ENCODE measurements at places on chromosomes 7 and 10. TPM values are rescaled to one million over a fixed set of nuclear protein-coding genes. Genes with fewer than 3 reads are reported as not detected.

Gene ZNF736
- 9.0 TPM for total RNA-seq

Gene ANKRD7
- total RNA-seq, result not detected

Gene CLDN3
- total RNA-seq, result 0.95 TPM

Gene CUL2
- total RNA-seq, result 45.3 TPM

Gene LIPM
- total RNA-seq, result not detected

Gene CPN1
- total RNA-seq, result not detected

Gene HTR7
- total RNA-seq, result 0.22 TPM

Gene ABCC2
- 1.7 TPM for total RNA-seq

Gene TRIM50
- not detected for total RNA-seq

Gene NAT16
- total RNA-seq, result not detected

Gene C7orf57
- total RNA-seq, result not detected

Gene TUBB8
- not detected for total RNA-seq

Gene ARHGEF5
- total RNA-seq, result 0.88 TPM

Gene WDFY4
- 10.2 TPM for total RNA-seq

Gene FAM20C
- total RNA-seq, result 44.4 TPM

Gene FAM241B
- total RNA-seq, result not detected

Gene ZNF722
- total RNA-seq, result not detected

Gene IFIT1B
- not detected for total RNA-seq

Gene CDK13
- total RNA-seq, result 56.7 TPM

Gene TAS2R40
- not detected for total RNA-seq

Gene GHRHR
- not detected for total RNA-seq

Gene ZNF117
- 24.7 TPM for total RNA-seq

Gene H2BK1
- not detected for total RNA-seq

Gene MYO1G
- total RNA-seq, result 0.11 TPM

Measured in endothelial cell of umbilical vein (primary cell).